Heart right ventricle (tissue), 16 donors: ENCODE measurements at places on chromosomes 11 and 22.

- DNase-seq: no peak
Measured at GRCh38 chr22:43880541-43880991, 11.2 kb downstream of the PNPLA5 start.

DNA sequence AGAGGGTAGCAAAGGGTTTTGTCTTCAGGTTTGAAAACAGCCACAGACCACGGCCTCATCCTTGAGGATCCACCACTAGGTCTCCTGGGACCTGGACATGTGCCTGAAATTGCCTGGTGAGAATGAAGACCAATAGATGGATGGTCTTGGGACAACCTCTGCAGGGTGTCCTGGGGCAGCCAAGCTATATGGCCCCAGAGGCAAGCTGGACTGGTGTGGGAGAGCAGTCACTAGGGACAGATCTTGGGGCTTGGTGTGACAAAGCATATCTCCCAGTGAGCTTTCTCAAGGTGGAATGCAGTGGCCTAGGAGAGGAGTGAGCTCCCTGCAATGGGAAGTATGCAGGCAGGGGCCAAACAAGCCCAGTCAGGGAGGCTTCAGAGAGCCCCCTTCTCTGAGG, 13.6 kb downstream of the P2RY6 start:
- no peak for DNase-seq

DNA sequence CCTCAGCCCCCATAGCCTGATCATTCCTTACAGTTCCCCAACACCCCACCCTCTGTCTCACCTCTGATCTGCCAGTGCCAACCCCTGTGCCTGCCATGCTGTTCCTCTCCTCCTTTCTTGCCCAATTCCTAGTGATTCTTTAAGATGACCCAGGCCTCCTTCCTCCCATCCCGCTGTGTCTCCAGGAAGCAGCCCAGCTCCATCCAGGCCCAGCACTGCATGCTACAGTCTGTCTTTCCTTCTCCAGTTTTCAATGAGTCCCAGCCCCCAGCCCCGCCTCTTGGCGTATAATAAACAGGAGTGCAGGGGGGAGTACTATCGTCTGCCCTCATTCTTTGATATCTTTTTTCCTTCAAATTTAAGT, 12.3 kb downstream of the LTBP3 start:
- DNase-seq: no peak

GRCh38 chr22:39965748-39966147, 5.6 kb downstream of the TMA7B start:
- DNase-seq: no peak

DNA sequence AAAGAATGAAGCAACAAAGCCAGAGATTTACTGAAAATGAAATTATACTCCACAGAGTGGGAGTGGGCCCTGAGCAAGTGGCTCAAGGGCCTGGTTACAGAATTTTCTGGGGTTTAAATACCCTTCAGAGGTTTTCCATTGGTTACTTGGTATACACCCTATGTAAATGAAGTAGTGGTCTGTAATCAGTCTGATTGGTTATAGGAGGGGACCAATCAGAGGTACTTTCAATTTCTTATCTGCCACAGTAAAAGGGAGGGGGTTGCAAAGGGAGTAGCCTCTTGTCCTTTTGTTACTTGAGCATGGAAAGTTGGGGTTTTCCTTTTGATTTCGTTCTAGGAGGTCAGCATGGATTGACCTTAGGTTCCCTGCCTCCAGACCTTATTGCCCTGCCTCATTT, 63.5 kb downstream of the ATM start:
- DNase-seq: no peak

DNA sequence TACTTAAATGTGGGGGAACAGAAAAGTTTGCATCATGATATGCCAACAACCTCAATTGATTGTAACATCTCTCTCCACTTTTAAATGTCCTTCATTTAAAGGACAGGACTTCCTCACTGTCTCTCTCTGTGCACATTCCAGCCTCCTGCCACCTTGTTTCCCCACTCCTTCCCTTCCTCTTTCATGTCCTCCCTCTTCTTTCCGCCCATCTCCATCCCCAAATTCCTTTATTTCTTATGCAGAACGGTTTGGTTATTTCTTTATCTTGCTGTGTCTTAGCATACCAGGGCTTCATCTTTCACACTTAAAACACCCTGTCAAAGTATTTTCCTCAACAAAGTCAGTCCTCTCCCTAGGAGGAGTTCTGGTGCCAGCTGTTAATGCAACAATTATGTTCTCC, 293.8 kb downstream of the NXPE2 start:
- no peak for DNase-seq

DNA sequence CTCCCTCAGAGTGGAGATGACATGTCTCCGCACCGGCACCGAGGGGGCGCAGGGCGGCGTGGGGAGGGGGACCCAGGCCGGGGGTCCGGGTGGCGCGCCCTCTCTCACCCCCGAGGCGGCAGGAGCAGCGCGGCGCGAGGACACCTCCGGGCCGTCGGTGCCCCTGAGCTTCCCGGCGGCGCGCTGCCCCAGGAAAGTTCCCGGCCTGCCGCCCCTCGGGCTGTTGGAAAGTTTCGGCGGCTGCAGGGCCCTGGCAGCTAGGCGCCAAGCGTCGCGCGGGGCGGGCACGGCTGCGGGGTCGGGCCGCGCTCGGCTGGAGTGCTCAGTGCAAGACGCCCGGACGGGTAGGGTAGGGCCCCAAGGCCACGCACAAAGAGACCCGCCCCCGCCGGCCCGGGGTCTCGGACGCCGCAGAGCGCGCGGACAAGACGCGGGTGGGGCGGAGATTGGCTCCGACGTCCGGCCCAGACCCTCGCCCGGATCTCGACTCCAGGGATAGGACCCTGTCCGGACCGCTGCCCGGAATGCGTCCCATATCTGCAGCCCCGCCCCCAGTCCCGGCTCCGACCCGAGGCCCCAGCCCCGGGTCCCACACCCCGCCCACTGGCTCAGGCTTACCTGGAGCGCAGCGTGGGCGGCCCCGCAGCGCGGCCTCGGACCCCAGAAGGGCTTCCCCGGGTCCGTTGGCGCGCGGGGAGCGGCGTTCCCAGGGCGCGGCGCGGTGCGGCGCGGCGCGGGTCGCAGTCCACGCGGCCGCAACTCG, 471 bp downstream of the ARVCF start:
- DNase-seq: no peak

- DNase-seq: no peak
Measured at GRCh38 chr22:39543095-39543494, 10.5 kb upstream of the RPS19BP1 start.

GRCh38 chr11:117497206-117497951, 169.7 kb downstream of the CEP164 start:
- DNase-seq: no peak

- DNase-seq: peak; percentile 63
Measured at GRCh38 chr11:71139516-71140205, 112.7 kb downstream of the SHANK2 start.

DNA sequence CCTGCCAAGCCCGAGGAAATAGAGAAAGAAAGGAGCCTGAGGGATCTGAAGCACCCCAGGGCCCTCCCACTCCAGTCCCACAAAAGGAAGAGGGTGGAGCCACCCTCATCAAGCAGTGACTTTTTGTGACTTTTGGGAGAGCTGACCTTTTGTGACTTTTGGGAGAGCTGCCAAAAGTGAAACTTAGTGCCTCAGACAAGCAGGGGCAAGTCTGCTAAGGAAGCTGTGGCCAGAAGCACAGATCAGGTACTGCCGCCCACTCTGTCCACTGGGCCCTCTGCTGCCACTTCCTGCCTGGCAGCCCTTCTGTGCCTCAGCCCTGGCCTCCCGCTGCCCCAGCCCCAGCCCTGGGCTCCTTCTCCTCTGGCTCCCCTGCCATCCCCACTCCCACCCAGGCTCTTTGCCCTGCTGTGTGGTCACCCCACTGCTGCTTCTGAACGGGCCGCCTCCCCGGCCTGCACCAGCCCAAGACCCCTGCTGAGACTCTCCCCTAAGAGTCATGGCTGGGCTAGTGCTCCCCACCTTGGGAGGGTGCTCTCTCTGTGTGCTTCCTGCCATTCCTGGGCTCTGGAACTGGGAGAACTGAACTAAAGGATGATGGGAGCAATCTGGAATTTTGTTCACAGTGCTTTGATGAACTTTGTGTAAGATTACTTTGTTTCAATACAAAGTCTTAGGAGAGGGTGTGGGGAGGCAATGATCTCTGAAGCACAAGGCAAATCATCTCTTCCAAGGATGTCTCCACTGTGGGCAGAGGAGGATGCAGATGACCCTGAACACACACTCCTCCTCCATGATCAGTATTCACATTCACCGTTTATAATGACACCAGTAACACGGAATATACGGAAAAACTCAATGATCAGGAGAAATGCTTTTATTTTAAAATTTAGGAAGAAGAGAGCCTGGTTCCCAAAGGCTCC, at the start of gene APOBEC3H:
APOBEC3H (plus strand) TSS at position 147 of the 923 bp plus-strand sequence. CDS start 3,035 bp downstream, outside the sequence.
- peak; percentile 47 for DNase-seq

DNA sequence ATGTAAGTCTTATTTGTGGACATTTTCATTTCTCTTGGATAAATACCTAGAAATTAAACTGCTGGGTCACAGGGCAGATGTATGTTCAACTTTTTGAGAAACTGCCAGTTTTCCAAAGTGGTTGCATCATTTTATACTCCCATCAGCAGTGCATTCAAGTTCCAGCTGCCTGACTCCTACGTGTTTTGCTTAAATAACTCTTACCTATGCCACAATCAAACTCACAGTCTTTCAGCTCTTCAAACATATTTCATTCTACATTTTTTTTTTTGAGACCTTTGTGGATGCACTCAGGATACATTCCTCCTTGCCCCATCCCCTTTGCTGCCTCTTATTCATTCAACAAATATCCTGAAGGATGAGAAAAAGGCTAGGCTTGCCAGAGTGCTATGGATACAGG, 9.2 kb downstream of the TCF20 start:
- no peak for DNase-seq

DNA sequence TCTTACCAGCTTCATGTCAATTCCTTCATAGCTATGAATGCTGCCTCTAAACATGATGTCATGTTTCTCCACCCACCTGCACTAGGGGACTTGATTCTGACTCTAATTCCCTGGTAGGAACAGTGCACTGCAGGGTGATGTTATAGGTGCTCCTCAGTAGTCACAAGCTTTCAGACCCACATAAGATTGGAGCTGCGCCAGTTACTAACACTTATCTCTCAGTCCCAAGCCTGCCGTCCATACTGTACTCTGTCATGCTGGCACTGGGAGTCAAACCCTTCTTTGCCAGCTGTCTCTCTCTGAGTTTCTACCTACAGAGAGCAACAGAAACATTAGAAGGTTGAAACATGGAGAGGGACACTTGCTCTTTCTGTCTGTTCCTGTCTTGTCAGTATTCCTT, 5.5 kb downstream of the OR56A1 start:
- DNase-seq: no peak

GRCh38 chr11:79672786-79673185, 232.0 kb upstream of the TENM4 start:
- no peak for DNase-seq

DNA sequence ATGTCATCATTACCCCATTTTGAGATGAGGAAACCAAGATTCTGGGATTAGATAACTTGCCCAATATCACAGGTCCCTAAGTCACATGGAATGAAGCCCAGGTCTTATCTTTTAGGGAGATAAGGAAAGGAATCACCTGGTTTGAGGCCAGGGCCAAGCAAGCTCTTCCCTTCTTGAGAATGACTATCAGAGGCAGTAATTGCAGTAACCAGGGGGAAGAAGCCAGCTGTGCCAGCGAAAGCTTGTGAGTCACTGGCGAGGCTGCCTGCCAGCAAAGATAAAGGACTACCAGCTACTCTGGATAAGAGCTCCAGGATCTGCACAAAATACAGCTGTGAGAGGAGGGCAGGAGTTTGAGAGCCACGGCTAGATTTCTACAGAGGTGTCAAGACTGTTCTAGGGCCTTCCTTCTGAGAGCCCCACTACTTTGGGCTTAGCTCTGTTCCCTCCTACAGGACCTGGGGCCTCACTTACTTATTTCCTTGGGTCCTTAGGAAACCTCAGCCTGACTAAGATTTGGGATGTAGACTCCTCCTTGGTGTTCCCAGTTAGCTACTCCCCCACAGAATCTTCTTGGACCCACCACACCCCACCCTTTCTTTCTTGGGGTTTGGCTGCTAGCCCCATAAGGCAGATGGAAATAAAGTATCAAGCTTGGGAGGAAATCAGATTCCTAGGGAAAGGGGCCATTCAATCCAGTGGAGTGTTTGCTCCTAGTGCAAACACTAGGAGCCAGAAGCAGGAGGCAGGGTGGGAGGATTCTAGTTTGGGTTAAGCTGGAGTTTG, 9.7 kb upstream of the CCKBR start:
- DNase-seq: peak; percentile 60

GRCh38 chr11:122649116-122649515, 6.4 kb upstream of the UBASH3B start:
- no peak for DNase-seq

- no peak for DNase-seq
Measured at GRCh38 chr11:79419120-79419519, 21.7 kb downstream of the TENM4 start.

DNA sequence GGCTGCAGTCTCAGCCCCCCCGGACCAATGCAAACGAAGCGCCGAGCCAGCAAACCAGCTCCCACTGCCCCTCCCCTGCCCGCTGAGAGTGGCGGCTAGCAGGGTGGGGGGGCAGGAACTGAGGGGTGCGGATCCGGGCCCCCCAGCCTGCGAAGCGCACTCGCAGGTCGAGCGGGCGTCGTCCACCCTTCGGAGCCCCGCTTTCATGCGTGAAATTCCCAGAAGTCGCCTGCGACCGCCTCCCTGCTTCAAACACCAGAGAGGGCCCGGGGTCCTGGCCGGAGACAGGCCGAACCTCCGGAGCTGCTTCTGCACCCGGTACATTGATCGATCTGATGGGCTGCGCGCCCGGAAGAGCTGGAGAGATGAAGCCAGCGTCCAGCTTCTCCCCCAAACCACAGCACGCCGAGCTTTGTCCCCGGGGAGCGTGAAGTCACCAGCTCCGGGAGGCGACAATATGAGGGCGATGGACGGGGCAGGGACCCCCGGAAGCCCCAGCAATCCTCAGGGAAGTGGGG, 646 bp upstream of the PATZ1 start:
- DNase-seq: peak; percentile 68

DNA sequence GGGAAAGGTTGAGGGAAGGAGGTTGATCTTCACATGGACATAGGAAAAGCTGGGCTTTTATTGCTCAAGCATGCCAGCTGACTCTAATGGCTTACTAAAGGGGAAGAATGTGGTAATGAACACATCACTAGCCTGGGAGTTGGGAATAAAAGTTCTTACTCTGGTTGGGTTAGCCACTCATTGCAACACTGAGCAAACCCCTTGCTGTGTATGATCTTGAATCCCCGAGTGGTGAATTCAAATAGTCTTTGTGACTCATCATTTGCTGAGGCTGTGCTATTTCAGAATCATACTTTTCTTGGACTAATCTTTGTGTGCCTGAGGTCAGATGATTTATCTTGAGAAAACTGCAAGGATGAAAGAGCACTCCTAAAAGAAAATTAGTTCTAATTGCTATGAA, 304.1 kb upstream of the ANO5 start:
- DNase-seq: no peak
